Adrenal gland (tissue), 19 donors: ENCODE measurements at places on chromosomes 1 and 21. TPM values are rescaled to one million over a fixed set of nuclear protein-coding genes. Genes with fewer than 3 reads are reported as not detected.

DNA sequence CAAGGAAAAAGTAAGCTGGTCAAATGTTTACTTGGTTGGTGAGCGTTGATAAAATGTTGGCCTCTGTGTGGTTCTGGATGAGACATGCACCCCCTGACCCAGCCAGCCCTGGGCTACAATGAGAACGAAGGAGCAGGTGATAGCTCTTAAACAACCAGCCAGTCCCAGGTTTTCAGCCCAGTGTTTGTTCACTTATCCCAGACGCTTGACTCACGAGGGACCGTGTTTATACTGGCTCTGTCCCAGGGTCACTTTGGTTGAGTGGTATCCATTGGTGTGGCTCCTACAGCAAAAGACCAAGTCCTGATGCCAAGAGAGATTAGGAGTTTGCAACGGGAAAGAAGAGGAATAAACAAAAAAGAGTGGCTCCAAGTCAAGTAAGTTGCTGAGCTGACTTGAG is 86.9 kb downstream of the KCNJ15 start:
- H3K27me3 ChIP-seq, result no peaks in the 10 kb centered on the region
- peak; percentile 59 for DNase-seq
- H3K4me3 ChIP-seq, result no peak overlapping the region

The RGS8 gene
- total RNA-seq, result 0.60 TPM

GRCh38 chr1:30799233-30799511 is 41.6 kb upstream of the LAPTM5 start:
- no peaks in the 10 kb centered on the region for H3K36me3 ChIP-seq
- H3K4me3 ChIP-seq, result no peak overlapping the region
- peaks cover 30% of the 10 kb centered on the region for H3K4me1 ChIP-seq
- DNase-seq, result no peak

DNA sequence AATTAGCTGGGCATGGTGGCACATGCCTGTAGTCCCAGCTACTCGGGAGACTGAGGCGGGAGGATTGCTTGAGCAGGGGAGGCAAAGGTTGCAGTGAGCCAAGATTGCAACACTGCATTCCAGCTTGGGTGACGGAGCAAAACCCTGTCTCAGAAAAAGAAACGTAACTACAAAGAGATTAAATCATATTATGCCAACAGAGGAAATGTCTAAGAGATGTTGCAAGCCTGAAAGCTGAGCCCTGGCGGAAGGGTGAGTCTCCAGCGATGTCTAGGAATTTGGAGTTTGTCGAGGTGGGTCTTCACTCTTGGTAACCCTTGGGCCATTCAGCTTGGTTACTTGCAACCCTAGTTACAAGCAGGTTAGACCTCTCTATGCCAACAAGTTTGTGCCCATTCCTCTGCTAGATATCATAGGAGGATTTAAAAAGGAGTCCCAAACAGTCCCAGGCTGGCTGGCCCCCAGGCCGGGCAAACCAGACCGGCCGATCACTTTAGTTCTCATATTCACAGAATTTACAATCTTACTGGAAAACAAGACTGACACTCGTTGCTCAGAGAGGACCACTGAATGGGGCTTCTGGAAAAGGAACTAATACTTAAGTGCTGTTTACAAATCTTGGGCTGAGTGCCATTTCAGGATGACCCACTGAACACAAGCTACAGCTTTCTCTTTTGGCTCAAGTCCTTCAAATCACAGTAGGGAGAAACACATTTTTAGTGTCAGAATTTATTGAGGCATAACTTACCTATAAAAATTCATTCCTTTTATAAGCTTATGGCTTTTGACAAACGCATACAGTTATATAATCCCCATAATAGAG is 27.1 kb downstream of the SLC30A1 start:
- no peak overlapping the region for H3K27ac ChIP-seq
- H3K36me3 ChIP-seq, result no peaks in the 10 kb centered on the region
- no peaks in the 10 kb centered on the region for H3K27me3 ChIP-seq
- H3K4me3 ChIP-seq, result no peak overlapping the region
- H3K4me1 ChIP-seq, result no peaks in the 10 kb centered on the region

The SIK1 gene
- total RNA-seq, result 3.8 TPM
